Renal cortex interstitium (tissue), 15 donors: ENCODE measurements at places on chromosomes 13 and 19. TPM values are rescaled to one million over a fixed set of nuclear protein-coding genes. Genes with fewer than 3 reads are reported as not detected.

DNA sequence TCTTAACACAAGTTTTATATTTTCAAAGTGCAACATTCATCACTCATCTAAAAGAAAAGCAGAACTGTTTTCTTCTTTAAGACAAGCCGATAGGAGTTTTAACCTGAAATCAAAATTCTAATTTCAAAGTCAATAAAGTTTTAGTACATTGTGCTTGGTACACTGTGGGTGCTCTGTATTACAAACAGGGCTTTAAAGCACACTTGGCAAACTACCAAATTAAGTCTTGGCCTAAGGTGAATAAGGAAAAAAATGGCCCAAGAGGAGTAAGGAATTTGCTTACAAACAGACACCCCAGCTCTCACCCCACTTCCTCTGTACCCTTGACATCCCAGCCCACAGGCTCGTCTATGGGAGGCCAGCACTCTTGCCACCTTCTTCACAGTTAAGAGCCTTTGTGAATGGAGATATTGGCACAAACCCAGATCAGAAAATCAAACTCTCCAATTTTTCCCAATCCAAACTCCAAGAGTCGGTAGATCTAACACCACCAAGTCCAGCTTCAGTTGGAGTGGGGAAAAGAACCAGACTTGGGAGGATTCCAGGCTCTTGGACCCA lies 66.0 kb downstream of the ABCC4 start:
- DNase-seq = no peak

DNA sequence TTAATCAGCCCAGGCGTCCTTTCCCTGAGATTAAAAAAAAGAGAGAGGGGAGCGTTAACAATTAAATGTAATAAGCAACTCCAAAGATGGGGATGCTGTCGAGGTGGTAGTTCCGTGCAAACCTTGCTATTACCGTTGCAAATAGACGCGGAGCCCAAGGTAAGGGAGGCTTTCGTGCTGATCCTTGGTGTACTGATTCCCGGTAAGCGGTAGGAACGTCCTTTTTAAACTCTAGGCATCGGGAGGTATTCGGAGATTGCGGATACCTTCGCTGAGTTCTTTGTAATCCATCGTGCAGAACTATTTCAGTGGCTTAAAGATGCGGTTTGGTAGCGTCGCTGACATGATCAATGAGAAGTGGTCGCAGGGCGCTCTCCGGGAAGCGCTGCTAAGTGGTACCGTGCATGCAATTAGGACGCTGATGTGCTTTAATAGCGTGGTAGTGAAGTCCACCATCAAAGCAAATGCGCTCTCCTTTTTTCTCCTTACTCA lies 3.1 kb downstream of the SLITRK5 start:
- no peak for DNase-seq

- DNase-seq = no peak
These were observed 2065.7 kb upstream of the PCDH20 start for GRCh38 chr13:63481334-63481733.

DNA sequence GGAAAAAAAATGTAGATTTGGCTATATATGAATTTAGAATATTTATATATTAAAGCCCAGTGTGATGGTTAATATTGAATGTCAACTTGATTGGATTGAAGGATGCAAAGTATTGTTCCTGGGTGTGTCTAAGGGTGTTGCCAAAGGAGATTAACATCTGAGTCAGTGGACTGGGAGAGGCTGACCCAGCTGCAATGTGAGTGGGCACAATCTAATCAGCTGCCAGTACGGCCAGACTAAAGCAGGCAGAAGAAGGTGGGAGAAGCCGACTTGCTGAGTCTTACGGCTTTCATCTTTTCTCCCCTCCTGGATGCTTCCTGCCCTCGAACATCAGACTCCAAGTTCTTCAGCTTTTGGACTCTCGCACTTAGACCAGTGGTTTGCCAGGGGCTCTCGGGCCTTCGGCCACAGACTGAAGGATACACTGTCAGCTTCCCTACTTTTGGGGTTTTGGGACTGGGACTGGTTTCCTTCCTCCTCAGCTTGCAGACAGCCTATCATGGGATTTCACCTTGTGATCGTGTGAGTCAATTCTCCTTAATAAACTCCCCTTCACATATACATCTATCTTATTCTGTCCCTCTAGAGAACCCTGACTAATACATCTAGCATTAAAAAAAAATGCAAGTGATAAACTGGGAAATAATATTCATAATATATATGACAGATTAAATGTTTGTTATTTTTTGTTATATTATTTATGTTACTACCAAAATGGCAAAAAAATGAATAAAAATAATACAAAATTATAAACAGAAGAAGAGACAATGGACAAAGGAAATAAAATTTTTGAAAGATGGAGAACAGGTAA lies 122.4 kb downstream of the DLEU7 start:
- no peak for DNase-seq

- DNase-seq = no peak
These were observed 220.9 kb upstream of the SOX21 start for GRCh38 chr13:94933230-94933751.

The SLC44A2 gene
- 191 TPM for polyA plus RNA-seq

- no peak for DNase-seq
These were observed 1051.5 kb downstream of the DIAPH3 start for GRCh38 chr13:59112221-59112718.

DNA sequence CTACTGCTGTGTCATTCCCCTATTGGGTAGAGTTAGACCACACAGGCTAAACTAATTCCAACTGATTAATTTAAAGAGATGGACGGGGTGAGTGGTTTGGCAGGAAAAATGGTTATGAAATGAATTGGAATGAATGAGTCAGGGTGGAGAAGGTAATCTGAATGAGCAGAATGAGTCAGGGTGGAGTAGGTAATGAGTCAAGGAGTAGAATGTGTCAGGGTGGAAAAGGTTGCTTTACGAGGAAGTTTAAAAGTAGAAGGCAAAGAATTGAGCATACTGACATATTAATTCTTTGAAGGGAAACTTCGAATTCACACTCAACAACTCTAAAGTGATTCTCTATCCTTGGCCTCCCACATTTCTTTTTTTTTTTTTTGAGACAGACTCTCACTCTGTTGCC lies 12.7 kb upstream of the ZNF121 start:
- no peak for DNase-seq

DNA sequence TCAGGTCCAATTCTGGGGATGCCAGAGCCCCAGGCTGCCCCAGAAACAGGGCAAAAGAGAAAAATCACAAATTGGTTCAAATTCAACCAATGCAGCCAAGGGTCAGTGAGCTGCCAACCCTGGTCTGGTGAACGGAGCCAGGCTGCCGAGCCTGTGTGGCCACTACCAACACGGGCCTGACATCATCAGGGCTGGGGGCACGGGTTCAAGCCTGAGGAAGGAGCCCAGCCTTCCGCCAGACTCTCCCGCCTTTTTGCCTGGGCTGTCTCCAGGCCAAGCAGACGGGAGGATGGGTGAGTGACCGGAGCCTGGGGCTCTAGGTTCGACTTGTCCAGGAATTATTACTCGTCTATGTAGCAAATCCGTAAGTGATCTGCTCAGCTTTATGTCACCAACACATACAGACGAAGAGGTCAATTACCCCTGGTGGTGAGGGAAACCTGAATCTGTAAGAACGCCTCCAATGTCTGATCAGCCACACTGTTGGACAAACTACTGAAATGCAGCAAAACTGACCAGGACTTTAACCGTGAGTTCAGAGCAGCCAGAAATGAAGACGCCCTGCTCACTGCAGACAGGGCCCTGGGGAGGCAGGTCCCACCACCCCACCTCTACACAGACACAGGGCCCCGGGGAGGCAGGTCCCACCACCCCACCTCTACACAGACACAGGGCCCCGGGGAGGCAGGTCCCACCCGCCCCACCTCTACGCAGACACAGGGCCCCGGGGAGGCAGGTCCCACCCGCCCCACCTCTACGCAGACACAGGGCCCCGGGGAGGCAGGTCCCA lies 31.8 kb downstream of the RAB20 start:
- no peak for DNase-seq

- no peak for DNase-seq
These were observed 4.4 kb downstream of the WASF3 start for GRCh38 chr13:26561651-26562511.

DNA sequence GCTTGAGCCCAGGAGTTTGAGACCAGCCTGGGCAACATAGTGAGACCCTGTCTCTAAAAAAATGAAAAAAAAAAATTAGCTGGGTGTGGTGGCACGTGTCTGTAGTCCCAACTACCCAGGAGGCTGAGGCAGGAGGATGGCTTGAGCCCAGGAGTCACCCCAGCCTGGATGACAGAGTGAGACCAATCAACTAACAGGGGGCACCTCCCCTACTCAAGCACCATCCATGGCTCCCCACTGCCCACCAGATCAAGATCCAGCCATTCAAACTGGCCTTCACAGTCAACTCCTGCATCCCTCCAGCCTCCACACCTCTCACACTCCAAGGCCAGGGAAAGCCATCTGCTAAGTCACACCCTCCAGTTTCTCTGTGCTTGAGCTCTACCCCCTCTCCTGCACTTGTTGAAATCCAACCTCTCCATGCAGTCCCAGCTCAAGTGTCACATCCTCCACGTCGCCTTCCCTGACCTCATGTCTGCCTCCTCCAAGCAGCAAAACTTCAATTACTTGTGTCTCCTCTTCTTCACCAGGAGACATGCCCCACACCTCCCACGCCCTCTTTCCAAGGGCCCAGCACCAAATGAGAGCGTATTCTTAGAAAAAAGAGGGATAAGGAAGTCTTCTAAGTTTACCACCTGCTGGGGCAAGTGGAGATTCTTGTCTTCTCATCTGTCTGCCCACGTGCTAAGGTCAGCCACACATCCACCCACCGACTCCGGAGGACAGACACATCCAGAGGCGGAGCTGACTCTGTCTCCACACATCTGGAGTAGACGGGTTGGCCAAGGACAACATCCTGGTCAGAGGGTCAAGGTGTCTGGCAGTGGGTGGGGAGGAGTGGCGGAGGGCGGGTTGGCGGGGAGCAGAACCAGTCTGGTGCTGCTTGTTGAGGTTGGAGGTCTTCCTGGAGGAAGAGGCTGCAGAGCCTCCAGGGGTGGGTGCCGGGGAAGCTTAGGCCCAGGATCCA lies 974 bp upstream of the CYP4F22 start:
- no peak for DNase-seq

The LCP1 gene
- 9.7 TPM for polyA plus RNA-seq

The ZNF414 gene
- polyA plus RNA-seq = 25.0 TPM
